NCI-H1417 (cell line): ENCODE measurements at places on chromosomes 5 and 9.

DNA sequence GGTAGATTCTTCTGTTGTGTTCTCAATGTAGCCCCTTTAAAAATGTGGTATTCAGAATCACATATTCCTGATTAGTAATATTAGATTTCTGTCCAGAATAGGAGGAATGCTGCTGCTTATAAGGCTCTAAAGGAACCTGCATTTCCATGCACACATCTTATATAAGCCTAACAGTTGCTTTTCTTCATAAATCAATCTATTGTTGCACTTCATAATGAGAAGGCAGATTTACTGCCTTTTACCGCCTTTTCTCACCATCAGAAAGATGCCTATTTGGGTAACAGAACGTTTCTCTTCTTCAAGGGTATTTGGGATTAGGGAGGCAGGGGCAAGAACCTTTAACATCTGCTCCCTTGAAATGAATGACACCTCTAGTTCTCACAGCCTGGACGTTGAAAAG, 243.4 kb downstream of the MLLT3 start:
- no peak for DNase-seq

DNA sequence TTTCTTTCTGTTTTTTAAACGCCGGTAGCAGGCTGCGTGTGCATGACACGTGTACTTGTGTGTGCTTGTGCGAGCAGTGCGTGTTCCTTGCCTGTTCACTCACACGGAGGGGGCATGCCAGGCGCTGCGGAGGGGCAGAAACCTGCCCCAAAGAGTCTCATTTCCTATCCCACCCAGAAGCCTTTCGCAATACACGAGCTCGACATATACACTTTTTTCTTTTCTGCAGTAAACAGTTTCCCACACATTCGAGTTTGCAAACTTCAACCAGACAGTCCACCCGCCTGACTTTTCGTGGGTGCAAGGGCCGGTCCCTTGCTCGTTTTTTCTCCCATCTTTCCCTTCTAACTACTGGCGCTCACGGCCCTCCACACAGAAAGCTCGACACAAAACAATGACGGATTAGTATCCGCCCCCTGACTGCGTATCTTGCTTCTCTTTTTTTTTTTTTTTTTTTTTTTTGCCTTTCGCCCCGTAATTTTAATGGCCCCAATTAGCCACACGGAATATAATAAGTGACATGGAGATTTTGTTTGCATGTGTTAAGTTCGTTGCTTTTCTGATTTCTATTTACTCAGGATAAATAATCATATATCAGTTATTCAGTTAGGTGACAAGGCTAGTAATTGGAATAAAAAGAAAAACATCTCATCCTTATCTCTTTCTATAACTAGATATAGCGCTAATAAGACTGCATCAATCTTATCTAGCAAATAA, 5.3 kb upstream of the OTP start:
- DNase-seq: peak; percentile 15

DNA sequence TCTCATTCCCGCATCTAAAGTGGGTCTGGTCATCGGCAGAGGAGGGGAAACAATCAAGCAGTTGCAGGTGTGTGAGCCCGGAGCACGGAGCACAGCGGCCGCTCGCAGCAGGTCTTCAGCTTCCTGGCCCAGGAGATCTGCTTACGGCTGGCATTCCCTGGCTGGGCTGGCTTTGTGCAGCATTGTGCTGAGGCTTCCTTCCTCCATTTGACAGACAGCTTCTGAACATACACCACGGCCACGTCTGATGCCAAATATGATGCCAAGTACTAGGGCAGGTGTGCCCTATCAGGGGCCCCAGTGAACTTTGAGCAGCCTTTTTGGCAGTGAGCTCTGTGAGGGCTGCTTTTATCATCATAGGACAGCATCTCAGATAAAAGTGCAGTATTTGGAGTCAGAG, 37.1 kb downstream of the FUBP3 start:
- DNase-seq: no peak

GRCh38 chr5:148965511-148966265, 97.2 kb downstream of the SH3TC2 start:
- DNase-seq: no peak

DNA sequence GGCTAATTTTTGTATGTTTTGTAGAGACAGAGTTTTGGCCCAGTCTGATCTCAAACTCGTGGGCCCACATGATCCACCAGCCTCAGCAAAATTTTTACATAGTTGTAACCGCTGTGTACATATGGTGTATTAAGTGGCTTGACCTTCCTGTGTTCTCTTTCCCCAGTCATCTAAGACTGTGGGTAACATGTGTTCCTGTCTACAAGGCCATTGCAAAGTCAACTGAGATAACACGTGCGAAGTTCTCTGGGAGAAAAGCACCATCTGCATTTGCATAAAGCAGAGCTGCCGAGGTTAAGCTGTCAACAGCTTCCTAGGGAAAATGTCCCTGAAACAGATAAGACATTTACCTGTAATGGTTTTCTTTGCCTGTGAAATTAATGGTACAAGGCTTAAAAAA, 273.7 kb downstream of the FANCC start:
- DNase-seq: no peak

- DNase-seq: no peak
Observed at GRCh38 chr5:172312286-172312685, 28.7 kb upstream of the UBTD2 start.

DNA sequence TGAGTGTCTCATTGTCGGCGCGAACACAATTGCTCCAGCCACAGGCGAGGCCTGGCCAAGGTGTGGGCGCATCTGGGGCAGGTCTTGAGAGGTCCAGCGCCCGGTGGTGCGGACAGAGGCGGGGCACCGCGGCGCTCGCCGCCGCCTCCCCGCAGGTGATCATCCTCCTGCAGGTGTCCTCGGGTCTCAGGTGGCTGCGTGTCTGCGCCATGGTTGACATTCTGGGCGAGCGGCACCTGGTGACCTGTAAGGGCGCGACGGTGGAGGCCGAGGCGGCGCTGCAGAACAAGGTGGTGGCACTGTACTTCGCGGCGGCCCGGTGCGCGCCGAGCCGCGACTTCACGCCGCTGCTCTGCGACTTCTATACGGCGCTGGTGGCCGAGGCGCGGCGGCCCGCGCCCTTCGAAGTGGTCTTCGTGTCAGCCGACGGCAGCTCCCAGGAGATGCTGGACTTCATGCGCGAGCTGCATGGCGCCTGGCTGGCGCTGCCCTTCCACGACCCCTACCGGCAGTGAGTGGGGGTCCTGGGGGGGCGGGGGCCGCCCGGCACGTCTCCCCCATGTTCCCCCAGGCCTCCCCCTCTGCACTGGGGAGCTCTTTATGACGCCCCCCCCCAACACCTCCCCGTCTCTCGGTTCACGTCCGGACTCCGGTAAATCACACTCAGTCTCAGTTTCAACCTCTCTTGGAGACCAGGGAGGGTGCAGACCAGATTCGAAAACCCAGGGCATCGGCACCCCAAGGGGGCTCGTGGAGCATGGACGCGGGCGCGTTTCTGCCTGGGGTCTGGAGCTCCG, 446 bp downstream of the NXNL2 start:
- peak; percentile 55 for DNase-seq

GRCh38 chr9:108476574-108476973, 379.2 kb downstream of the ACTL7B start:
- DNase-seq: no peak

GRCh38 chr5:120655828-120656435, 191.8 kb downstream of the PRR16 start:
- peak; percentile 65 for DNase-seq

GRCh38 chr5:143428738-143429420, 25.4 kb upstream of the NR3C1 start:
- DNase-seq: no peak

DNA sequence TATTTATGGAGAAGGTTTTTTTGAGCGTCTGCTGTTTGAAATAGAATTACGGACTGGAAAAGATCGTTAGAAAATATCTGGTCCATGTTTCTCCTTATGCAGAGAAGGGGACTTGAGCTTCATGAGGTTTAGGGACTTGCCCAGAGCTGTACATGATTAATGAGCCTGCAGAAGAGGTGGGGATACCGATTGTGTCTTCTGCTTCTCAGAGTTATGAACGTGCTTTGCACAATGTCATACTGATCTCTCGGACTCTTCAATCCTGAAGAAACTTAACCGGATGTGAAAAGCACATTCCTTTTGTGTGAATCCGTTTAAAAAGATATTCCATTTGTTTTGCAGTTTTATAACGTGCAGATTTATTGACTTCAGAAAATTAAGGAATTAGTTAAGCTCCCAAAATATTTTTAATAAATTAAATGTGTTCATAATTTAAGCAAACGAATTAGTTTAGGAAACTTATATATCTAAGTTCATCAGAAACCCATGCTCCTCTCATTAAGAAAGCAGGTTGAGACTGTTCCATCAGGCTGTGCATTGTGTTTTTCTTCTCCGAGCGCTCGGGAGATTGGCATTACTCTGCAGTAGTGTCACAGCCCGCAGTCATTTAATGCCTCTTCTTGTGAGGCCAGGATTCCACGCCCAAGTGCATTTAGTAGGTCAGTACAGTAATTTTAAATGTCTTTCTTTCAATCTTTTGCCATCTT, 40.8 kb upstream of the MEF2C start:
- no peak for DNase-seq

GRCh38 chr5:171055875-171056454, 194.1 kb downstream of the RANBP17 start:
- DNase-seq: no peak

DNA sequence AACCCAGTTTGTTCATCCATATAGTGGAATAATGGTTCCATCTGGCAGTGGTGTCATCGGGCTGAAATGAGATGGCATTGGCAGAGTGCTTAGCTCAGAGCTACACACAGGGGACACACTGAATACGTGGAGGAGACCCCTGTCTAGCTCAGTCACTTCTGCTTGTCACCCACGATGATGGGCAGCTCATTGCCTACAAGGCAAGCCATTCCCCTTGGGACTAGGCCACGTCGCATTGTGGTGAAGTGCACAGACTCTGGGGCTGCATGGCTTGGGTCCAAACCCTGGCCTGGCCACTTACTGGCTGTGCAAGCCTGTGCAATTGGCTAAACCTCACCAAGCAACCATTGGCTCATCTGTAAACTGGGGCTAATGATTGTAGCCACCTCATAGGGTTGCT, 3.2 kb upstream of the FBP1 start:
- no peak for DNase-seq

DNA sequence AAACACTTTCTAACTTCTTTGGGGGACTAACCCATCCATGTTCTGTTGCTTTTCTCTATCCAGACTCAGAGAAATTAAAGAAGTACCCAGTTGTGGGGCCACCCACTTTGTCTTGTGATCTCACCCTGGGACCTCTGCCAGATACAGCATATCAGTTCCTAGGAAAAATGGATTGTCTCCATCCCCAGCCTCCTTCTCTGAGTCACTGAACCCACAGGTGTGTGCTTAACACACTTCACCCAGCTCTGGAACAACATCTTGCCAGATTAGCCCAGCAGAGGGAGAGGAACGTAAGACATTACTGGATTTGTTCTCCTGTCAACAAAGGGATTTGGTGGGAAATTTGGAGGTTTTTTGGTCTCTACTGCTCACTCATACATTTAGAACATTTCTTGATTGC, 19.2 kb downstream of the FAM240B start:
- no peak for DNase-seq

DNA sequence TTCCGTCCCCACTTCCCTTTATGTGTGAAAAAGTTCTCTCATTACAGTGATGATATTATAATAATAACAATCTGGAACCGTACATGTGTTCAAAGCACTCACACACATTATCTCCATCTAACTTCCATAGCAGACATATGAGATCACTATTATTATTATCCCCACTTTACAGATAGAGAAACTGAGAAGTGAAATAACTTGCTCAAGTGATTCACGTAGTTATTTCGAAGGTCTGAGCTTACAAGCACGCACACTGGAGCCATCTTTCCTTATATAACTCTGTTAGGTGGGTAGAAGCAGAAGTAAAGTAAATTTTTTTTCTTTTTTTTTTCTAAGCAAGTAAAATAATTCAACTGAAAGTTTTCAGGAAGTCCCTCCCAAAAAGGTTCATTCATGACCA, 62.9 kb upstream of the PTGER4 start:
- no peak for DNase-seq

DNA sequence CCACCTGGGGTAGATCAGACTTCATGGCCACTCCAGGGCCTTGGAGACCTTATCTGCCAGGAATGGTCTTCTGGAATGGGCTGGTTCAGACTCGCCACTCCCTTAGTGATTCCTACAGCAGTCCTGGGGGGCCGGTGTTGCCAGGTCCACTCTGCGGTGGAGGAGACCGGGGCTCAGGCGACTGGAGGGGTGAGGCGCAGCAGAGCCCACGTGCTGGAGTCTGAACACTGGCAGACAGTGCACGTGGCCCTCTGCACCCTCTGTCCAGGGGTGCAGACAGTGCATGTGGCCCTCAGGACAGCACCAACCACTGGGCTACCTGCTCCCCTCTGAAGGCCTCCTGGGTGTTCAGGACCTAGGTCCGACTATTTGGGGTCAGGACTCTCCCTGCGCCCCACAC, 94.8 kb upstream of the PHYKPL start:
- DNase-seq: no peak

- no peak for DNase-seq
Observed at GRCh38 chr9:4065054-4065453, 234.8 kb downstream of the GLIS3 start.

DNA sequence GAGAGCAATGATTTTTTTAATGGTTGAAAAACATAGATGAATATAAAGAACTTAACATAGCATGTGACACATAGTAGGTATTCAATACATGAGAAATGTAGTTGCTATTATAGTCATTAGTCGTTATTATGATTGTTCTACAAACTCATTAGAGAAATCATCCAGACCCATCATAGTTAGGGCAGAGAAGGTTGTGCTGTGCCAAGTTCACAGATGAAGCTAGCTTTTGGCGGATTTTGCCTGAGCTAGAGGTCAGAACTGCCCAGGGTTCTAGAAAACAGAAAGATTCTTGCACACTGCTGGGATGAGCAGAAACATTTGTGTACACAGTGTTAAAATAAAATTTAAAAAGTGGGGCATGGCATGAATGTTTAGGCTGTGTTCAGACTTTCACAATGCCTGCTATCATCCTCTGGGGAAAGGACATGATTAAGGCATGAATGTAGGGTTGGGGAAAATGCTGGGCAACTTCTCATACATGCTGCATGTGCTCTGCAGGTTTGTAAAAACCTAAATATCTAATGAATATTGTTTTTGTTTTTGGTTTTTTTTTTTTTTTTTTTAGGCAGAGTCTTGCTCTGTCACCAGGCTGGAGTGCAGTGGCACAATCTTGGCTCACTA, 33.3 kb upstream of the RAD23B start:
- DNase-seq: no peak

- DNase-seq: no peak
Observed at GRCh38 chr5:89229331-89230070, 346.5 kb upstream of the MEF2C start.

- DNase-seq: no peak
Observed at GRCh38 chr5:150068472-150068871, 17.9 kb downstream of the CSF1R start.

- DNase-seq: peak; percentile 87
Observed at GRCh38 chr5:69492391-69492922, at the start of gene OCLN. Gene OCLN, plus strand, starts transcription at chr5:69492790. Its CDS starts 11,455 bp downstream, at chr5:69504245.

GRCh38 chr5:111106320-111106948, 14.3 kb downstream of the WDR36 start:
- no peak for DNase-seq
